ENCODE measurements at places on chromosomes 4 and X.
A peak's percentile ranks its signal among the peaks of the same experiment; 100 is the strongest.

GRCh38 chrX:149371986-149372385 is 133.1 kb downstream of the IDS start:
- DNase-seq, result no peak

DNA sequence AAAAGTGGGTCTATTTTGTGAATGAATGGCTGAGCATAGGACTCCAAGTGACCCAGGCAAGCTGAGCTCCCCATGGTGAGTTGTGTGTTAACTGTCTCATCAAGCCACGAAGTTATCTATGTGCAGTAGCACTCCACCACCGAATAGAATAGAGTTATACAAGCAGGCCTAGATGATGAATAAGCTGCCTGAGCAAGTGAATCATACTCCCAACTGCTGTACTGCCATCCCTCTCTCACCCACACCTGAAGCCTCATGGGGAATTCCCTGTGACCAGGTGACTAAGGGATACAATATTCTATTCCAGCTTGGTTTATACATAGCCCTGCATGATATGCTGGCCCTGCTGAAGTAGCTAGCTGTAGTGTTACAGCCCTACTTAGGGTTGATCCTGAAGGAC is 38.7 kb downstream of the KDM5C start:
- no peak for DNase-seq

GRCh38 chr4:70818921-70819320 is 20.8 kb downstream of the GRSF1 start:
- DNase-seq, result no peak

GRCh38 chrX:6464726-6465125 is 70.2 kb downstream of the VCX3A start:
- no peak for DNase-seq

GRCh38 chrX:119236623-119237561 is 807 bp downstream of the PGRMC1 start:
- DNase-seq, result peak; percentile 10

DNA sequence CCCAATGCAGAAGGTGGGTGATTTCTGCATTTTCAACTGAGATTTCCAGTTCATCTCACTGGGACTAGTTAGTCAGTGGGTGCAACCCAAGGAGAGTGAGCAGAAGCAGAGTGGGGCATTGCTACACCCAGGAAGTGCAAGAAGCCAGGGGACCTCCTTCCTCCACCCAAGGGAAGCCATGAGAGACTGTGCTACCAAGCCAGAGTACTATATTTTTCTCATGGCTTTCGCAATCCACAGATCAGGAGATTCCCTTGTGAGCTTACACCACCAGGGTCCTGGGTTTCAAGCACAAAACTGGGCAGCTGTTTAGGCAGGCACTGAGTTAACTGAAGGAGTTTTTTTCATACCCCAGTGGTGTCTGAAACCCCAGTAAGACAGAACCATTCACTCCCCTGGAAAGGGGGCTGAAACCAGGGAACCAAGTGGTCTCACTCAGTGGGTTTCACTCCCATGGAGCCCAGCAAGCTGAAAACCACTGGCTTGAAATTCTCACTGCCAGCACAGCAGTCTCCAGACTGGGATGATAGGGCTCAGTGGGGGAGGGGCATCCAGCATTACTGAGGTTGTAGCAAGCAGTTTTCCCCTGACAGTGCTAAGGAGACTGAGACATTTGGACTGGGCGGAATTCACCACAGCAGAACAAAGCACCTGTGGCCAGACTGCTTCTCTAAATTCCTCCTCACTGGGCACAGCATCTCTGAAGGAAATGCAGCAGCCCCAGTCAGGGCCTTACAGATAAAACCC is 903.4 kb downstream of the TECRL start:
- no peak for DNase-seq

DNA sequence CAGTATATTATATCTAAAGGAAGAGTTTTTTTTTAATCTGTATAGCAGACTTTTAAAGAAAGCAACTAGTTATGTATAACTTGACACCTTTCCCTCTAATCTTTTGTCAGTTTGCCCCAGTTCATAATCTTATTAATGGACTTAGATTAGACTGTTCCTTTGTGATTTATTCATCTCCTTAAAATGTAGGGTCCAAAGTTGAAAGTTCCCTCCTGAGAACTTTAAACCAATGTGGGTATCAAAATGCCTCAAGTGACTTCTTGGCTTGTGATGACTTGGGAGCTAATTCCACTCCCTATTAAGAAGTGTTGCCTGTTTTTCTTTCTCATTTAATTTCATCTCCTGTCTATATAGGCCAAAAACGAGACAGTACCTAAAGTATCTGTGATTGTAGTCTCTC is 6.3 kb upstream of the SDAD1 start:
- no peak for DNase-seq

GRCh38 chr4:182938205-182938645 is 21.0 kb upstream of the DCTD start:
- peak; percentile 59 for DNase-seq

- DNase-seq, result no peak
Measured at GRCh38 chrX:140229191-140229590, 263.9 kb upstream of the CXorf66 start.

DNA sequence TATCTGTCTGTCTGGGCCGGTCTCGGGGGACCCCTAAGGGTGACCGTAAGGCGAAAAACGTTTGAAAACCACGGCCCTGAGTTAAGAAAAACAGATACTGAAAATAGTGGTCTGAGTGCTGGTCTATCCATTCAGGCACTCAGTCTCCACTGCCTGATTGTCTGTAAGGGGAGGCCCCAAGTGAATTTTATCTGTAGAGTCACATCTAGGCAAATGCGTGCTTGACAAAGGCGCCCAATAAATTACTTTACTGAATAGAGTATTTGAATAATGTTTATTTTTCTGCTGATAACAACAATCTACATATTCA is 465 bp downstream of the HNRNPH2 start:
- DNase-seq, result no peak

DNA sequence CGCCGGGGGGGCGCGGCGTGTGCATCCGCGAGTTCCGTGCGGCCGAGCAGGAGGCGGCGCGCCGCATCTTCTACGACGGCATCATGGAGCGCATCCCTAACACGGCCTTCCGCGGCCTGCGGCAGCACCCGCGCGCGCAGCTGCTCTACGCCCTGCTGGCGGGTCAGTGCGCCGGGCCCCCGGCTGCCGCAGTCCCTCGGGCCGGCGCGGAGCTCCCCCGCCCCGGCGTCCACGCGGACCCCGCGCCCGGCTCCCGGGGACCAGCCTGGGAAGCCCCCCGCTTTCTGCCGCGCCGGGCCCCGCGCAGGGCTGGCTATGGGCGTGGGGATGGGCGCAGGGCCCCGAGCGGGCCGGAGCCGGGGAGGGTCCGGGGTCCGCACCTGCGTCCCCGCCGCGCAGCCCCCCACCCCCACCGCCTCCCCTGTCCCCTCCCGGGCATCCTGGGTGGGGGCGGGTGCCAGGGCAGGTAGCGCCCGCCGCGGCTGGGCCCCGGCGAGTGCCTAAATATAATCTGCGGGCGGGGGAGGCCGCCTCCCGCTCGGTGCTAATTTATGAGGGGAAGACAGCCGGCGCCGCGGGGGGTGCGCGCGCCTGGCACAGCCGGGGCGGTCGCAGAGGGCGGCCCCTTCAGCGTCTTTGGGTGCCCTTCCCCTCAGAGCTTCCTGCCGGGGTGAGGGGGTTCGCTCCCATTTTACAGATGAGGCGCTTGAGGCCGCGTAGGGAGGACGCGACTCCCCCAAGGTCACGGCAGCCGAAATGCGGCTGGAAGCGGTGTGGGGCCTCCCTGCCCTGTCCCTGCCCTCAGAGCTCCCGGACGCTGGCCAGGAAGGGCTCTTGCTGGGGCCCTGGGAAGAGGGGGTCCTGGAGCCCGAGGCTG is 837 bp downstream of the NAT8L start:
- DNase-seq, result peak; percentile 17

DNA sequence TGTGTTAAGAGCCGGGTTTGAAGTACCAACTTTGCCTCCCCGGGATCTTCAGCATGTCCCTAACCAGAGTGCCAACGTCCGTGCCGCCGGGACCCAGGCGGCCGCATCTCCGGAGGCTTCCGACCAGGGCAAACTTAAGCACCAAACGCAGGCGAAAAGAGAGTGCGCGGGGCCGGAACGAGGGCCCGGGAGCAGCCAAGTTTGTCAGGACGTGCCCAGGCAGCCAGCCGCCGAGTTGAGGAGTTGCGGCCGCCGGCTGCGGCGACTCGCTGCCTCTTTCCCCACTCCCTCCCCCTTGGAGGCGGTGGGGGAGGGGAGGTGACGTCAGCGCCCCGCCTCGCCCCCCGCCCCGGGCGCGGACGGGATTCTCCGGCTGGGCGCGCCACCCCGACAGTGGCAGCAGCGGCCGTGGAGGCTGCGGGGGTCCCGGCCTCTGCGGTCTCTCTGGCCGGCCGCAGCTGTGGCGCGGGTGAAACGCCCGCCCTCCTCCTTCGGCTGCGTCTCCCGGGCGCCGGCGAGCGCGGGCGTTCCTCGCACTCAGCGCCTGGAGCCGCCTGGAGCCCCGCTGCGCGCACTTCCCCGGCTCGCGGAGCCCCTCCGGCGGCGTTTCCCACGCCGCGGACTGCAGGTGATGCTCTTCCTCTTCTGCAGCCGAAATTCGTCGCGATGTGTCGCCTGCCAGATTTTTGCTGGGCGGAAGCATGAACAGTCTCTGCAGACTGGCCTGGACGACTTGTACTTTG is 2.9 kb upstream of the FAT1 start:
- DNase-seq, result no peak

- DNase-seq, result peak; percentile 8
Measured at GRCh38 chrX:118726887-118727685, at the start of gene IL13RA1. TSS of gene IL13RA1 (plus strand) at chrX:118727606. CDS start at chrX:118727639, 33 bp downstream.

DNA sequence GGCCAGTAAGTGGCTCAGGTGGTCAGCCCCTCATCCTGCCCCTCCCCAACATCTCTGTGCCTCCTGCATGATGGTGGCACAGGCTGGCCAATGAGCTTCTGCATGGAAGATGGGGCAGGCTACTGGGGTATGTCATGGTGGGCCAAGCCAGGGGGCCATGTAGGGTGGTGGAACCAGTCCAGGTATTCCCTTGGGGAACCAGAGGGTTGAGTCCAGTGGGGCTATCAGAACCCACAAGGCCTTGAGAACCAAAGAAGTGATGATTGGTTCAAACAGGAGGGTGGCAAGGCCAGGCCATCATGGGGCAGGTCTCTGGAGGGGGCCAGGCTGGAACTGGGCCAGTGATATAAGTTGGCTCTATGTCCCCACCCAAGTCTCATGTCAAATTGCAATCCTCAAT is 18.8 kb upstream of the PPP2R2C start:
- no peak for DNase-seq

DNA sequence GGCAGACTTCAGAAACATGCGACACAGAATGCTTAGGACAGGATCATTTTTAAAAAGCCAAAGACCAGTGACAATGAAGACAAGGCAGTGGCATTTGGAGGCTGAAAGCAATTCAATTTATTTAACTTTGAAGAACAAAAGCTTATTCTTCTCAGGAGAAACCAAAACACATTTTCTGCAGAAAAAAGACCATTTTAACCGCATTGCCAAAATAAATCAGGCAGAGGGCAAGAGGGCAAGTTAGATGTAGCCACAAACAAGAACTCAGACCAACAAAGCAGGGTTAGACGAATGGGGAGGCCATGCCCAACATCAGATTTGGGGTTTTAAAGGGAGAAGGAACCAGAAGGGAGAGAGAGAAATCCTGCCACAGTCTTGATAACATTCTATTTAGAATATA is 58.9 kb downstream of the RELL1 start:
- no peak for DNase-seq

DNA sequence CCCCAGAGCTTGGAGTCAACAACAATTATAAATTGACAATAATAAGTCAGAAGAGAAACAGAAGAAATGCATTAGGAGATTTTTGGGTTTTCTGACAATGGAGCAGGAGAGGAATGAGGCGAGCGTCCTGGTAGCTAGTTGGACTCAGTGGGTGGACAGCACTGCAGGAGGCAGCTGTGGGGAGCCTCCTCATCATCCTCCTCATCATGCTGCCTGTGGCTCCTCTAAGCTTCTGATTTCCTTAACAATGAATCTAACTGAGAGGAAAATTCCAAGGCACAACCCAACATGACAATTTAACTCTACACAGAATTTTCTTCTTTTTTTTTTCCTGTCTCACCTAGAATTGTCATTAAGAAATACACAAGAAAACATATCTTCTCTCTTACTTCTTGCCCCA is 357.1 kb upstream of the NOCT start:
- DNase-seq, result no peak

DNA sequence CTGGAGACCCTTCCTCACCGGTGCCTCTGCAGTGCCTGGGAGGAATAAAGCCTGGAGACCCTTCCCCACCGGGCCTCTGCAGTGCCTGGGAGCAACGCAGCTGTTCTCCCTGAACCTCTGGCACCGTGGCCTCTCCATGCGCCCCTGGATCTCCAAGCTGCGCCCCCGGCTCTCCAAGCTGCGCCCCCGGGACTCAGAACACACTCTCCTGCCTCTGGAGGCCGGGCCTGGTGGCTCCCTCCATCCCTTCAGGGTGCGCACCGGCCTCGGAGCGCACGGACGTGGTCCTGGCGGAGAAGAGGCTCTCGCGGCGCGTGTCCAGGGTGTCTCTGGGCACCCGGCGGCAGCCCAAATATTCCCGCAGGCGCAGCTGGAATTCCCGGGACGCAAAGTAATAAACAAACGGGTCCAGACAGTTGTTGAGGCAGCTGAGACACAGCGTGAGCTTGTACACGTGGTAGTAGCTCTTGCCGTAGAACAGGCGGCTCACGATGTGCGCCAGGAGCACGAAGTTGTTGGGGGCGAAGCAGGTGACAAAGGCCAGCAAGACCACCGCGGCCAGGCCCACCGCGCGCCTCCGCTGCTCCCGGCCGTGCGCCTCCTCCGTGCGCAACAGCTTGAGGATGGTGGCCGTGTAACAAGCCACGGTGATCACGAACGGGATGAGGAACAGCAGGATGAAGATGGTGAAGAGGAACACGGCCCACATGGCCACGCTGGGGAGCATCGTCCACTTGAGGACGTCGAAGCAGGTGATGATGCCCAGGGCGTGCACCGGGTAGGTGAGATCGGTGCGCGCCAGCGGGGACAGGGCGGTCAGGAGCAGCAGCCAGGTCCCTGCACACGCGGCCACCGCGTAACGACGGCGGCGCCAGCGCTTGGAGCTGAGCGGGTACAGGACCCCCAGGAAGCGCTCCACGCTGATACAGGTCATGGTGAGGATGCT is 12.8 kb upstream of the ASMTL start:
- DNase-seq, result peak; percentile 4

DNA sequence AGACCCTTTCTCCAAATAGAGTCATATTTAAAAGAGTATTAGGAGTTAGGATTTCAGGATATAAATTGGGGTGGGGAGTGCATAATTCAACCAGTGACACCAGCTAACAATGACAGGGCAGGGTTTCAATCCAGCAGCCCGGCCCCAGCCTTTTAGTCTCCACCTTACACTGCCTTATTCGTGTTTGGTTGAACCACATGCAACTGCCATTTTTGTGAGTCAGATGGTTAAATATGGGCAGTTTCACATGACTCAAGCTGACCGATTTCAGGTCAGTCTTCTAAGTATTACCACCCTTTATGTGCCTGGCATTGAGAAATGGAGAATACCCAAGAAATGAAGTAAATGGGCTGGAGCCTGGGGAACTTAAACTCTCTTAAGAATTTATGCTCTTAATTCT is 102.8 kb downstream of the STOX2 start:
- no peak for DNase-seq

DNA sequence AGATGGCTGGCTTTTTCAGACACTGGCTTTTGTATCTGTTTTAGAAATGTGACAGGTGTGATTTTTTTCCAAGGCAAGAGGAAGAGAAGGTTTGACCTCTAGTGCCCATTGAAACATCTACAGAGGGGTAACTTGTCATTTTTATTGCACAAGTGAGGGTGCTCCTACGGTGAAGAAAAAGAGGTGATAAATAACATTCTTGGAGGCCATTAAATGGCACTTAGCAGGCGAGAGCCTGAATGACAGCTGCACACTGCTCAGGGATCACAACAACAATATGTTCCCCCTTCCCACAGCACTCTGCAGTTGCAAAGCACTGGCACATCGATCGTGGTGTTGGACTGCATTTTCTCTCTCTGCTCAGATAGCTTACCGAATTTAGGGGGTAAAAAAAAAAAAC is 22.9 kb downstream of the FAM184B start:
- DNase-seq, result no peak

Data from T-helper 2 cell treated with Interferon-gamma antibody and Interleukin-4, amounts not matched to agents 5 μg/mL and 100 μg/mL, for 36 hours (primary cell).